ENCODE measurements at places on chromosomes 1 and 21.

DNA sequence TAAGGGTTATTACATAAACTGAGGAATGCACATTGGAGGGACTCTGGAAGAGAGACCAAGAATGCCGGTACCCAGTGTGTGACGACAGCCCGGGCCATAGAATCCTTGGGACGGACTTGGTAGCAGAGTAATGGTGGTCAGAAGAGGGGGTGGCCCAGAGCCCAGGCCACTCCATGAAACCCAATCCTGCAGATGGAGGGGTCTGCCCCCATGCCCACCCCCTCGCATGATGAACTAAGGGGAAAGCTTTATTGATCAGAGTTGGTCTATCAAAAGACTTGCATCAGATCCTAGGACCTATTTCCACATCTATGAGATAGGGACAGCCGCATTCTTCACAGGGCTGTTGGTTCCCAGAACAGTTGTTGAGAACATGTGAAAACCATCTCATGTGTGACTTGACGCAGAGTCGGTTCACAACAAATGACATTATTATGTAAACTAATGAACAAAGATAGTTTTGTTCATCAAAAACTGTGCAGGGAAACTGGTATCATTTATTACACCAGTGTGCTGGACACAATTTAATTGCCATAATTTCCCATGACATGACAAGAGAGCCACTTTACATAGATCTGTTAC lies 21.5 kb upstream of the SDC3 start:
- no peak for DNase-seq

DNA sequence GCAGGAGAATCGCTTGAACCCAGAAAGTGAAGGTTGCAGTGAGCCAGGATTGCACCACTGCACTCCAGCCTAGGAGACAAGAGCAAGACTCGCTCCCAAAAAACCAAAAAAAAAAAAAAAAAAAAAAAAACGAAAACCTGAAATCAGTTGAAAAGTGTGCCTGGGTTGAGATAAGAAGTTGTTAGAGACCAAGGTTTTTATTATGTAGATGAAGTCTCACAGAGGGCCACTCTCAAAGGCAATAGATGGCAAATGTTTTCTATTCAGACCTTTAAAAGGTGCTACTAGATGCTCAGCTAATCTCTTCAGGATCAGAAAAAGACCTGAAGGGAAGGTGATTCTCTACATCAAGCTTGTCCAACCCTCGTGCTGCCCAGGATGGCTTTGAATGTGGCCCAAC lies 17.6 kb downstream of the CAPN2 start:
- DNase-seq, result no peak

DNA sequence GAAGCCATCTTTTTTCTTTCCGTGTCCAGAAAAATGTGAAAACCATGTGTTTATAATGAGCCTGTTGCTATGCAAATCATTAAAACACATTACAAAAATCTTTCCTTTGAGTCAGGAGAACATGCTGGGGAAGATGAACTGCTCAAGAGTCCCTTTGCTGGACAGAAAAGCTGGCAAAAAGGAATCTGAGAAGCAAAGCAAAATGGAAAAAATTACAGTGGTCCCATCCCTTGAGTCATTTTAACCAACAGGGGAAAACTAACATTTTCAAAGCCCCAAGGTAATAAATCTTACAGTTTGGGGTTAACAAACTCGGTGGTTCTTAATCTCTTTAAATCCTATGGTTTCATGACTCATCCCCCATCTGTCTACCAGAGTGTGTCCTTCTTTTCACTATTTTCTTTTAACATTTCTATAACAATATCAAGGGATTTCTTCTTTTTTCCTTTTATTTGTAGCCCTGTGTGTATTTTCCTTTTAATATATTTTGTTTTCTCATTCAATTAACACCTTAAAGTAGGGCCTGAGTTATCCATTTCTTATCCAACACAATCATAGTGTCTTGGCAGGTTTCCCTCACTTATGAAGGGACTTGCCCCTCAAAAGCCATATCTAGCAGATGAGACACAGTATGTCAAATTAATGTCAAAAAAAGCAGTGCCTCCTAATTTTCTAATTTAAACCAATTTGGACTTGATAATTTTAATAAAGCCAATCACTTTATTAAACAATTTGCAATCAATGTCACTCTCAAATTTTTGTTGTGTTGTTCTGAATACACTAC lies 105.4 kb downstream of the PTPN14 start:
- no peak for DNase-seq

DNA sequence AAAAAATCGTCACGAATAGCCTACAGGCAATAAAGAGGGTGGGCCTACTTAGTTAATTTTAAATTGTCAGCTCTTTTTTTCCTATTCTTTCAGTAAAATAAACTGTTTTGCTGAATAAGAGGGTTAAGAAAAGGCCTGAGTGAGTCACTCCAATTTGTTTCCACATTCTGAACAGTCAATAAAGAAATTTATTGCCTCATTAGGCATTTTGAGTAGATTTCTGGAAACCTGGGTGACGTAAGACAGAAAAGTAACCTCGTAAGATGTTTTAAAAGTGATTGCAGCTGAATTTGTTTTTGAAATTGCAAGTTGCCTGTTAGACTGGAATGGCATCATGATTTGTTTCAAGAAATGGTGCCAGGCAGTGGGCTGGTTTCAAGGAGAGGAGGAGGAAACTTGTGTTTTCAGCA lies 439.3 kb downstream of the USP25 start:
- DNase-seq, result no peak

- DNase-seq, result no peak
These were observed 127.7 kb downstream of the S1PR1 start for GRCh38 chr1:101364370-101365120.

- DNase-seq, result no peak
These were observed 37.1 kb upstream of the NBL1 start for GRCh38 chr1:19606817-19607642.

DNA sequence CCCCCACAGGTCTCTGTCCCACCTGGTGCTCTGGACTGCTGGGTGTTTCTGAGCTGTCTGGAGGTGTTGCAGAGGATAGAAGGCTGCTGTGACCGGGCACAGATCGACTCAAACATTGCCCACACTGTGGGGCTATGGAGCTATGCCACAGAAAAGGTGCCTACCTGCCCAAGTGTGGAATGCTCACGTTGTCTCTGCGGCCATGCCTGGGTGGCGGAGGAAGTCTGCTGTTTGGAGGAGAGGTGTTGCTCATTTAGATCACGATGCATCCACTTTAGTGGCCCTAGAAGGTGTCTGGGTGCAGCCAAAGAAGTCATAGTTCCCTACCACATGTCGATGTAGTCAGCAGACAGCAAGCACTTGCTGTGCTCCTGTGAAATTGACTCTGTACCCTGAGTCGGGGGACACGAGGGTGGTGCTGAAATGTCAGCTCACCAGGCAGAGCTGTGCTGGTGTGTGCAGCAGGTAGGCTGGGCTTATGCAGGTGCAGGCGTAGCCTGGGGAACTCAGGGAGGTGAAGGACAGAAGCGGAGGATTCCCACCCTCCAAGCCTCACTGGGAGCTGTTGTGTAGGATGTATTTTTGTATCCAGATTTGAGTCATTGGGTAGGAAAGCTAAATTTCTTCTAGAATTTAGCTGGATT lies 32.8 kb upstream of the PWP2 start:
- DNase-seq, result no peak

- DNase-seq, result no peak
These were observed 8.6 kb downstream of the ARV1 start for GRCh38 chr1:230987448-230987847.

DNA sequence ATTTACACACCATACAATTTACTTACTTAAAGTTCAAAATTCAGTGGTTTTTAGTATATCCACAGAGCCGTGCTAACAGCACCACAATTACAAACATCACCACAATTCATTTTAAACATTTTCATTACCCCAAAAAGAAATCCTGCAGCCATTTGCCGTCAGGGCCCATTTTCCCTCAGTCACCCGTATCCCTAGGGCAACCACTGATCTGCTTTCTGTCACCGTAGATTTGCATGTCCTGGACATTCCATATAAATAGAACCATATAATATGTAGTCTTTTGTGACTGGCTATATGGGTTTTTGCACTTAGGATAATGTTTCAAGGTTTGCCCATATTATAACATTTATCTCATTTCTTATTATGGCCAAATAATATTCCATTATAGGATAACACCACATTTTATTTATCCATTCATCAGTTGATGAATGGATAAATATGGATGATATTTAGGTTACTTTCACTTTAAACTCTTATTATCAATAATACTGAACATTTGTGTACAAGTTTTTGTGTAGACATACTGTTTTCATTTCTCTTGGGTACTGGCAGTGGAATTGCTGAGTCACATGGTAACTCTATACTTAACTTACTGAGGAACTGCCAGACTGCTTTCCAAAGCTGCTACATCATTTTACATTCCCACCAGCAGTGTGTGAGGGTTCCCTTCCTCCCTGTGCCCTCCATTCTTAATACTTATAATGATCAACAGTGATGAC lies 68.9 kb downstream of the ST3GAL3 start:
- no peak for DNase-seq

- DNase-seq, result no peak
These were observed 76.8 kb downstream of the POU2F1 start for GRCh38 chr1:167297222-167298214.

GRCh38 chr1:152718238-152718637 lies 10.3 kb downstream of the LCE4A start:
- DNase-seq, result no peak

GRCh38 chr1:38852780-38853179 lies 6.8 kb downstream of the RRAGC start:
- DNase-seq, result no peak

- no peak for DNase-seq
These were observed 1.9 kb upstream of the OLFML2B start for GRCh38 chr1:162025541-162025940.

- DNase-seq, result no peak
These were observed 191.2 kb downstream of the RERE start for GRCh38 chr1:8625981-8626898.

DNA sequence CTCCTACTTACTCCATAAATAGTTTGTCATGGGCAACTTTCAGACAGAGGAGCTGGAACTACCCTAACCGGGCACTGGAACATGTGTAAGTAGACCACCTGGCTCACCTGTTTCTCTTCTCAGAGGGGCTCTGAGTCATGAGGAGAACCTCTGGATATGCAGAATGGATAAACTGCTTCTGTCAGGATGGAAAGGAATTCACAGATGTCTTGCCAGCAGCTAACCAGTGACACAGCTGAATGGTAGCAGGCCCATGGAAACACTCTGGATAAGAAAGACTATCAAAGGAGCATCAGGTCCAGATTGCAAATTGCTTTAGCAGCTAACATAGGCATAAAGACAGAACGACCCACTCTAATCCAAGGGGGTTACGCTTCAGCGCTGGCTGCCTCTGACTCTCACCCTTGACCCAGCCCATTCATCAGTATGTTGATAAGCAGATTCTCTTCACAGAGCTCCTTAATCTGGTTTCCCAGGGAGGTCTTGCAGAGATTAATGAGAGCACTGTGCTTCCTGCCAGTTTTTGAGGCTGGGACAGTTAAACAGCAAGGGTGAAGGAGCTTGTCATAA lies 54.2 kb downstream of the HIVEP3 start:
- DNase-seq, result no peak

DNA sequence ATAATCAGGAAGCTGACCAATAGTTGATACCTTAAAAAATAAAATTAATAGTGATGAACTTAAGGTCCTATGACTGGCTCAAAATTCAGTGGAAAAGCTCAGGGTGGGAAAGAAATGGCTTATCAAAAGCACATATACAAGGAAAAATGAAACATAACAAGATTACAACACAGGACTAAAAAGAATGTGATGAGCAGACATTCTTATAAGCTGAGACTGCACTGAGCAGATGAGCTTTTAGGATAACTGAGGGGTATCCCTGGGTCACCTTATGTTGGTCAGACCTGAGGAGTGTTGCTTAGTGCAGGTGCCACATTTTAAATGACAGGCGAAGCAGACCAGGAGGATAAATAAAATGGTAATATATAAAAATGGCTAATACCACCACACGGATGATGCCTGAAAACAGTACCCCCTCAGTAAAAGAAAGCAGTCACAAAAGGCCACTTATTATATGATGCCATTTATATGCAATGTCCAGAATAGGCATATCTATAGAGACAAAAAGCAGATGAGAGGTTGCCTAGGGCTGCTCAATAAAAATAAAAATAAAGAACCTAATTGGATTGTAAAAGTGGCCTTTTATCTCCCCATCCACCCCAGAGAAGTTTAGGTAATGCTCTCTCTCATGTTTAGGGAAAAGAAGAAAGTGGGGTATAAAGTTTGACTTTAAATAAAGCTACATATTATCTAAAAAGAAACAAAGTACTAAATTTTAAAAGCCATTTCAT lies 163.9 kb downstream of the SLC45A1 start:
- DNase-seq, result no peak

- DNase-seq, result no peak
These were observed 59.6 kb upstream of the OLIG2 start for GRCh38 chr21:32966120-32966519.

DNA sequence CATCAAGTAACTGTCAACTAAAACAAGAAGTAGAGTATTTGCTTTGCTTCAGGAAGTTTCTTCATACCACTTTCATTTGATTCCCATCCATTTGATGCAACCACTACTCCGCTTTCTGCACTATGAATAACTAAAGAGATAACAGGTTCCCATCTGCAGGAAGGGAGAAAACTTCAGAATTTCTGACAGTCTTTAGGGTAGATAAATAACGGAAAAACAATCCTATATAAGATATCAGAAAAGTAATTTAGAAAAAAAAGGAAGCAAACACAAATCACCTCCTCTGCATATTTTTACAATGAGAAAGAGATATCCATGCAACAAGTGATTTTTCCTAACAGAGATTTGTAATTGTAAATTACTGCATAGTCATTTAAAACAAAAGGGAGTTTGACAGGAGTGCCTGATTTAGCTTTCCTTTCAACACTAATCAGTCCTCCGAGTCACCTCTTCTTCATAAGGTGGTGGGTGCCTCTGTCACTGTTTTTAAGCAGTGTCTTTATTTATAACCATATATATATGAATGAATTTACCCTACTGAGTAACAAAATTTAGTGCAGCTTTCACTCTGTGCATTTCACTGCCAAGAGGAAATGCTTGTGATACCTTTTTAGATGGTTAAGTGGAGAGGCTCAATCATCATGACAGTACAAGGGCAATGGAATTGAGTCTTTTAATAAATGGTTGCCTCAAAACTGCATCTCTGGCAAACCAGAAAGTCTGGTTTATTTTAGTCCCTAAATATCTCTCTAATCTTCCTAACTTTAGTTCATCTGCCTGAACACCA lies 1920.4 kb downstream of the MRPL39 start:
- DNase-seq, result no peak

DNA sequence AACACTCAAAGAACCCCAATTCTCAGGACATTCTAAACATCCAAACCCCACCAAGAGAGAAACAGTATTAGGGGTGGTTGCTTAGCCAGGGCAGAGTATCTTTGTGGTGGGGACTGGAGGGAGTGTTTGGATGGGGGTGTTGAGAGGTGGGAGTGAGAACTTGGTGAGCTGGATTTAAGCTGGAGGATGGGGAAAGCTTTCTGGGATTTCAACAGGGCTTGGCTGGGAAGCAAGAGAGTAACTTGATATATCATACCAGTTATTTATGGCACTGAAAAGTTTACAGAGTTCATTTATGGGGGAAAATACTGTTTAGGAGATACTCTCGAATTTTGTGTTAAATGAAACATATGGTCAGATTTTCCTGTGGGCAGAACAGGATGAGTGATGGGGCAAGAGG lies 6.8 kb upstream of the CNIH3 start:
- DNase-seq, result no peak

Data from cerebellar nuclear complex (tissue), 1 donor.